ENCODE measurements at places on chromosomes 13 and 19. TPM values are rescaled to one million over a fixed set of nuclear protein-coding genes. Genes with fewer than 3 reads are reported as not detected.

Gene KDM4B
- total RNA-seq, result 29.2 TPM

Gene DNAAF3
- total RNA-seq, result 30.9 TPM

Gene ZNF230
- total RNA-seq, result 4.8 TPM

Gene ZNF610
- 2.2 TPM for total RNA-seq

Gene BST2
- total RNA-seq, result 25.1 TPM

Gene EPSTI1
- total RNA-seq, result not detected

Gene TMEM255B
- 0.09 TPM for total RNA-seq

Gene PSG6
- not detected for total RNA-seq

Gene CERS4
- 1.8 TPM for total RNA-seq

Gene ZSCAN4
- total RNA-seq, result not detected

Gene CYP2A6
- not detected for total RNA-seq

Gene ANGPTL8
- total RNA-seq, result not detected

Gene TTC9B
- not detected for total RNA-seq

Gene MCF2L
- 3.4 TPM for total RNA-seq

Gene ZNF492
- not detected for total RNA-seq

Gene IL4I1
- 8.9 TPM for total RNA-seq

Gene IGFLR1
- total RNA-seq, result 18.1 TPM

Gene KLK12
- not detected for total RNA-seq

Gene GRK1
- total RNA-seq, result not detected
